CD4-positive, alpha-beta T cell (primary cell): ENCODE measurements at places on chromosomes 7 and 10.

GRCh38 chr10:71077143-71077581 lies 135.2 kb upstream of the UNC5B start:
- DNase-seq: no peak

- DNase-seq: no peak
Observed at GRCh38 chr10:93894516-93895378, 969 bp downstream of the SLC35G1 start.

DNA sequence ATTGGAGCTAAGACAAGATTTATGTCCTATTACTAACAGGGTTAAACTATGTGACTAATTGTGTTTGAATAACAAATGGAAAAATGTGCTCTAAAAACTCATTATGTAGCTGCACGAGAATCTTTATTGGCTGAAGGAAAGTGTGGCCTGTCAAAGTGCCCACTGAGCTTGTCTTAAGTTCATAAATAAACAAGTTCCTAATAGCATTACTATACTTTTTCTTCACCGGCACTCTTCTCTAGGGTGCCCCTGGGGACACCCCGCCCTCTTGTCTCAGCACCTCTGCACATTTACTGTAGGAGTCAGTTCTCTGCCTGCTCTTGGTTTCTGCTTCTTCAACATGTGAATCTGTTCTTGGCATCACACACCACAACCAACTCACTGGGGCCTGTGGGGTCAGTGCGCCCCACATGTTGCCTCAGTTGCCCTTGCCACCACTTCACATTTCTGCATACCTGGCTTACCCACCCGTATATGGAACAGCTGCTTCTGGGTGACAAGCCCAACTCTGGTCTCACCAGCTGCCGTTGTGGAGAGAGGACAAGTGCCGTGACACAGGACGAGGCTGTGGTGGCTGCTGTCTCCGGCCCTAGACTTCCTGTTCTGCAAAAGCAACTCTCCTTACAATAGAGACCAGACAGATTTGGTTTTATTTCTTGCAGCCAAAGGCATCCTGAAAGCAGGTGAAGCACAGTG lies 96.3 kb upstream of the DDC start:
- DNase-seq: no peak

- no peak for DNase-seq
Observed at GRCh38 chr10:114874827-114875411, 53.3 kb downstream of the FHIP2A start.

DNA sequence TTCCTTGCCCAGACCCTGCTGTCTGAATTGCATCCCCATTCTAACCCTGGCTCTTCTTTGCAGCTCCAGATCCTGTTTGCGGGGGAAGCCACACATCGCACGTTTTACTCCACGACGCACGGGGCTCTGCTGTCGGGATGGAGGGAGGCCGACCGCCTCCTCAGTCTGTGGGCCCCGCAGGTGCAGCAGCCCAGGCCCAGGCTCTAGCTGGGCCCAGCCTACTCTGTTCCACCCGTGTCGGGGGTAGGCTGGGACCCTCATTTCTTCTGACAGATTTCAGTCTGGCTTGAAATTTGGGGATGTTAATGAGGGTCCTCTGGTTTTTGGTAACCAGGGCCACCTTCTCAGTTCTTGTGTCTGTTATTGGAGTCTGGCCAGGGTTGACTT lies 2.7 kb upstream of the MTG1 start:
- DNase-seq: no peak

DNA sequence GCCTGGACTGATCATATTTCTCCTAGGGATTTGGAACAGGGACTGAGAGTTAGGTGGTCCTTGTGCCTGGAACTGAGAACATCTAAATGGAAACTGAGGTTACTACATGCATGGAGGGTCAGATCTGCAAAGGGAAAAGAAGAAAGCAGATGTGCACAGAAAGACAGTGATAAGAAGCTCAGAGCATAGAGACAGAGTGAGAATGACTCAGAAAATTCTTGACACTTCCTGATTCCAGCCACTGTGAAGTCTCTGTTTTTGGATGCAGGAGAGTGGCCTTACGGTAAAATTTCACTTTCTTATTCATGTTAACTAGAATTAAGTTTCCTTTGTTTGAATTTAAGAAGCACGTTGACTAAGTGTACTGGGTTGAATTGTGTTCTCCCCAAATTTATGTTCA lies 241.7 kb downstream of the TMEM26 start:
- no peak for DNase-seq

DNA sequence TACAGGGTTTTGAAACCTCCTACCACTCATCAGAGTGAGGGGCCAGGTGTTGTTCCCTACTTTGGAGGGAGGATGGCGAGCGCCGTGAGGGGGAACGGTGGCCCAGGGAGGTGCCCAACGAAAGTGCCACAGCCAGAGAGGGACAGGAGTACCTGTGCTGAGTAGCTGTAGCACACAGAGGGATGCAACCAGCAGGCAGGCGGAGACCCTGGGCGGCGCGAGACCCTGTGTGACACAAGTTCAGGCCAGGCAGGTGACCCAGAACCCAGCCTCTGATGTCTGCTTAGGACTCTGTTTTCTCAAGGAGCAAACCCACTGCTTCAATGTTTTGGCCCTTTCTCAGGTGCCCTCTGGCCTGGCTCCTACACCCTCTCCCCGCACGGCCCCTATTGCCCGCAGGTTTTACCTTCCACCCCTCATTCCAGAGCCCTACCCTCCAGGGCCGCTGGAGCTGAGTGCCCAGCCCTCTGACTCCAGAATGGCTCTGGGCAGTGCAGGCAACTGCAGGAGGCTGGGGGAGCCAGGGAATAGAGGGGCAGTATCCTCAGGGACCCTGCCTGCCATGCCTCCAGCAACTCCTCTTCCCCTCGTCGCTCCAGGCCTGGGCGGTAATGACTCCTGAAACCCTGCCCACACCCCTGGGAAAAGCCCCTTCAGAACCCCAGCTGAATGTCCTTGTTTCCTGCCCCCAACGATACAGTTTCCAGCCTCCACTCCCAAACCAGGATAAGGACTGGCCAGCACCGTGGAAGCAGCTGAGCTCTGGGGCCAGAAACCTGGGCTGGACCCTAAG lies 164.1 kb upstream of the RHEB start:
- DNase-seq: no peak

DNA sequence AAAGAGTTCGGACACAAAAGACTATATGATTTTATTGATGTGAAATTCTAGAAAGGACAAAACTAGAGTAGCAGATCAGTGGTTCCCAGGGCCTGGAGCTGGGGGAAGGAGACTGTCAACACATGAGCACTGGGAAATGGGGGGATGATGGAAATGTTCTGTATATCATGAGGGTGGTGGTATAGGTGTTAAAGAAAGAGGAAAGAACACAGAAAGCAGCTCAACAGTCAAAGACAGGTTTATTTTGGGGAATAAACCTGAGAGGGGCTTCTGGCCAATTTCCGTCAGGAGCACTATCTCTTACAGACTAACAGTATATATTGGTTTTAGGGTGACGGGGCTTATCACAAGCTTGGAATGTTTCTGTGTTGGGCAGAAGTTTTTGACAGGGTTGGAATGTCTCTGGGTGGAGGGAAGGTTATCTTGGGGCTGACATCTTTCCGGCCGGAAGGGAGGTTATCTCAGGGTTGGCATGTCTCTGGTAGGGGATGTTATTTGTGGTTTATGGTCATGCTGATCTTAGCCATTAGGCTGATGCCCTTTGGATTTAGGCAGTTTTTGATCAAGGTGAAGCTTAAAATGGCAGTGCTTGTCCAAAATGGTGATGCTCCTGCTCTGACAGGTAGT lies 254.6 kb upstream of the NRP1 start:
- no peak for DNase-seq

- peak; percentile 62 for DNase-seq
Observed at GRCh38 chr7:16644636-16645592, 640 bp downstream of the ANKMY2 start.

DNA sequence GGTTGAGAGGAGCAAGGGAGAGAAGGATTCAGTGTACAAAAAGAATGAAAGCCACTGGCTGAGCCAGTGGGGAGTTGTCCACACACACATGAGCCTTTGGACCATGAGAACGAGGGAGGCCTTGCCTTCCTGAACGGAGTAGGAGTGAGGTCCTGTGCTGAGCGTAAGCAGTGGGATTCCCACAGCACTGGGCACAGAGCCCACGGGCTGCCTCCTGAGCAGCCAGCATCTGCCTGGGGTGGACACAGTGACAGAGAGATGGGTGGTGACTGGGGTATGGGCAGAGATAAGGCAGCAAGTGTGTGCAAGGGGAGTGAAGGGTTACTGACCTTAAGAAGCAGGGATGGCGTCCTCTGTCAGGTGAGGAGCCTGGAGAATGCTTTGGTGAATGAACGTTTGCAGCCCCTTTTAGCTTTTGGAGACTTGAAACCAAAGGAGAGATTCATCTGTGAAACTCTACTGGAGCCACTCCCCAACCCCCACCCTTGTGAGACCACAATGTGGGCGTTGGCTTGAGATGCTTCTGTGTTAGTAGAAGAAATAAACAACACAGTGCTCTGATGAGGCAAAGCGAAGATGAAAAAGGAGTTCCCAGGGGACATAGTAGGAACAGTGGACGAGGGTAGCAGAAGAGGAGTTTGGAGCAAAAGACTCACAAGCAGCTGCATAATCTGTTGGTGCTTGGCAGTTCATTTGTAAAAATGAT lies 56.5 kb downstream of the FIGNL1 start:
- DNase-seq: peak; percentile 74

- no peak for DNase-seq
Observed at GRCh38 chr7:105876964-105877601, 684 bp upstream of the ATXN7L1 start.

- DNase-seq: no peak
Observed at GRCh38 chr7:95435422-95435780, 573 bp upstream of the PON2 start.

DNA sequence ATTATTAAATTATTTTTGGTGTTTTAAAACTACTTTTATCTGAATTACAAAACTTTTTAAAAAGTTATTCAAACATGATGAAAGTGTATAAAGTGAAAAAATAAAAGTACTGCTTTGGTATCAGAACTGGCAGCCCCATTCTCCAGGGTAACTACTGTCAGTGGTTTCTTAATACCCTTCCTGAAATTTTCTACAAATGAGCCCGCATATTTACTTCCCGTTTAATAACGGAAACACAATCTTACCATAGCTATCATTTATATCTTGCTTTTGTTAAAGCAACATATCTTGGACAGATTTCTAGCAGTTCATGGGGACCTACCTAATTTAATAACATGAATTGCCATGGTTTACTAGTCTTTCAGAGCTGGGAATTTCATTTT lies 249.9 kb downstream of the RNLS start:
- no peak for DNase-seq

DNA sequence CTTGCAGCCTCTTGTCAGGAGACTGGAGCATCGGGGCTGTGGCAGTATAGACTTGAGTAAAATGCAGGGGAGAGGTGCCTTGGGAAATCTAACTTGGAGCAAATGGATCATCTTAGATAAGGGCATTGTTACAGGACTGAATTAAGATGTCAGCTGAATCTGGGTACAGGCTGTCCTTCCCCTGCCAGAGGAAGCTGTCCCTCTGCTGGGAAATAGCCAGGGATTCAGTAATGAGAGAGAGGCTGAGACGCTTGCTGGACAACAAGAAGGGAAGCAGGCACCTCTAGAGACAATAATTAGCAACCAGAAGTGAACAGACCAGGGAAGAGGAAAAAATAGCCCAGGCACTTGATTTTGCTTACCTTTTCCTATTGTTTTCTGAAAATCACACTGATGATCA lies 20.7 kb upstream of the RAPGEF5 start:
- no peak for DNase-seq

- no peak for DNase-seq
Observed at GRCh38 chr10:112126901-112127300, 56.7 kb downstream of the GPAM start.

- no peak for DNase-seq
Observed at GRCh38 chr7:133980804-133981203, 146.3 kb upstream of the LRGUK start.

DNA sequence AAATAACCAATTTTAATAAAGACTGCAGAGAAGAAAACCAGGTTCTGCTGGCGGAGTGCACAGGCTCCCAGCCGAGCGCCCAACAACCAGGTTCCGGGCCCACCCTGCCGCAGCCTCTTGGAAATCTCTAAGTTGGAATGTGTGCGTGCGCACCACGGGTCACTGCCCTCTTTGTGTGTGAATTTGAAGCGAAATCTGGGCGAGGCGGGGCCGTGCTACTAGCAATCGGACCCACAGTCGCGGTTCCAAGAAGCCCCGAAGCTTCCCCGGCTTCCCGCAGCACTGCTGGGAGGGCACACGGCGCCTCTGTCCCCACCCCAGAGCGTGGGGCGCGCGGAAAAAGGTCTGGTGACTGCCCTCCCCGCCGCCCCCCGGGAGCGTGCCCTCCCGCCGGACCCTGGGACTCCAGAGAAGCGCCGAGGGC lies 666 bp upstream of the MAP3K8 start:
- peak; percentile 13 for DNase-seq

DNA sequence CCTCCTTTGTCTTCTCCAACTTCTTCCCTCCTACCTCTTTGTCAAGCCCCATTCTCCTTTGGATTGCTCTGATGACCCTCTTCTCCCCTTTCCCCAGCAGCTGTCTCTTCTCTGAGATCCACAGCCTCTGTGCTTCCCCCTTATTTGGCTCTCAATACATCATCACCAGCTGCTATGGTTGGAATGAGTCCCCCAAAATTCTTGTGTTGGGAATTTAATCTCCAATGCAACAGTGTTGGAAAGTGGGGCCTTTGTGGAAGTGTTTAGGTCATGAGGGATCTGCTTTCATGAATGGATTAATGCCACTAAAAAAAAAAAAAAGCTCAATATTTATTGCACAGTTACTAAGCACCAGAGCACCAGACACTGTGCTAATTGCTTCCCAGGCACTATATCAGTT lies 39.2 kb upstream of the FRMD4A start:
- DNase-seq: no peak

- DNase-seq: no peak
Observed at GRCh38 chr7:155897758-155898386, 85.6 kb upstream of the SHH start.

- DNase-seq: no peak
Observed at GRCh38 chr10:87913156-87913921, 49.9 kb downstream of the PTEN start.

DNA sequence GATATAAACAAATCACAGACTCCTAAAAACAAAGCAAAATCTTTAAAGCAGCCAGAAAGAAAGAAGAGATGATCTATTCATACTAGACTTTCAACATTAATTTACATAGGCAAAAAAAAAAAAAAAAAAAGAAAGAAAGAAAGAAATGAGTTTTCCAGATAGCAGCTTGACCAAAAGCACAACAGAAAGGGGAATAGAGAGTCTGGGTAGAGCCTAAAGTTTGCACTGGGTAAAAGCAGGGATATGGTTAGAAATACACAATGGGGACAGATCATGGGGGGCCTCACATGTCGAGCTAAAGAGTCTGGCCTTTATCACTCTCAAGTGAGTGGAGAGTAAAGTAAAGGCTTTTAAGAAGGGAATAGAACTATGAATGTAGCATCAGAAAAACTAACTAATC lies 169.8 kb downstream of the SGMS1 start:
- no peak for DNase-seq

GRCh38 chr7:18400275-18400674 lies 95.3 kb upstream of the HDAC9 start:
- DNase-seq: no peak
